ENCODE measurements at places on chromosomes 7 and 10.

DNA sequence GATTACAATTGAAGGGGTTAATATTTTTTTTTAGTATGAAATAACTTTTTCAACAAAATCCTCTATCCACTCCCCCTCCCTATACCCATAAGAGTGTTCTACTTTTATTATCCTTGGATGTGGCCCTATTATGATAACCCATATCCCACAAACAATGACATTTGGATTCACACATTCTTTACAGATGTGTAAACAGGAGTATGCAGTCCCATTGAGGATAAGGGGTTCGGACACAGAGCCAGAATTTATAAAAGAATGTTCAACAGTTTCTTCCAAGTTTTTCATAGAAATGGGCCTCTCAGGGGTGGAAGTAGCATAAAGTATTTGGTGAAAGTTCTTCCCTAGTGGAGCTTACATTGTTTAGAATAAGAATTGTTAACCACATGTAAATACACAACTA is 16.1 kb upstream of the PCLO start:
- no peak for DNase-seq

- no peak for DNase-seq
Observed at GRCh38 chr7:116877443-116878217, 15.2 kb downstream of the CAPZA2 start.

GRCh38 chr7:141477865-141478264 is 73.3 kb upstream of the AGK start:
- no peak for DNase-seq

GRCh38 chr10:103645141-103646054 is 151.9 kb downstream of the NEURL1 start:
- DNase-seq = peak; percentile 86

GRCh38 chr7:80659120-80660055 is 20.9 kb downstream of the CD36 start:
- DNase-seq = no peak

DNA sequence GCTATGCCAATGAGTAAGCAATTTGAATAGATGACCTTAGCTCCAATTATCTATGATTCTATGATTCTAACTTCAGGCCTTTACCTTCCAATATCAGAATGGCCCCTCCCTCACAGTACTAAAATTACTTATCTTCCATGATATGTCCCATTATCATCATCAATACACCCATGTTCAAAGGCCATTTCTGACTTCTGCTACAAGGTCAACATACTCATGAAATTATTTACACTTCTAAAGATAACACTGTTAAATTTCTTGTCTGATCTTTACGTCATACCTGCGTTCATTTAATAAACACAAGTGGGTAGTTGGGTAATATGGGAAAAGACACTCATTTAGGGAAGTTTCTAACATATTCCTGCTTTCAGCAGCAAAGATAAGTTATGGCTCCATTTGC is 21.2 kb downstream of the IMMP2L start:
- no peak for DNase-seq

GRCh38 chr10:51468424-51468823 is 231.0 kb downstream of the CSTF2T start:
- no peak for DNase-seq
